ENCODE measurements at places on chromosomes 6 and 20. TPM values are rescaled to one million over a fixed set of nuclear protein-coding genes. Genes with fewer than 3 reads are reported as not detected.

LPIN3 gene
- total RNA-seq = 42.9 TPM

DNA sequence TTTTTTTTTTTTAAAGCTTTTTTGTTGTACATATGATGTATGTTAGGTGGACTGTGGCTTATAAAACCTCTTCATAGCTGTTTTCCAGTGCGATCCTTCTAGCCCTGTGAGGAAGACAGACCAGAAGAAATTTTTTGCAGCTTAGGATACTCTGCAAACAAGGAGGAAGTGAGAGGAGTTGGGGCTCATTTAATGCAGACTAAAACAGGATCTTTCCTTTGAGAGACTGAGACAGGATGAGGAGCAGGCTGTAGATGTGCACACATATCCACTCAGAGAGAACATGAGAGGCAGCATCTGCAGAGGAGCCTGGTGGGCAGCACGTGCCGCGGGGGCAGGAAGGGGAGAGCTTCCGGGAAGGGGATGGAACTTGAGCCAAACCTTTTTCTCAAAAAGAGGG, 45.7 kb downstream of the PPARD start:
- no peak for DNase-seq

DNA sequence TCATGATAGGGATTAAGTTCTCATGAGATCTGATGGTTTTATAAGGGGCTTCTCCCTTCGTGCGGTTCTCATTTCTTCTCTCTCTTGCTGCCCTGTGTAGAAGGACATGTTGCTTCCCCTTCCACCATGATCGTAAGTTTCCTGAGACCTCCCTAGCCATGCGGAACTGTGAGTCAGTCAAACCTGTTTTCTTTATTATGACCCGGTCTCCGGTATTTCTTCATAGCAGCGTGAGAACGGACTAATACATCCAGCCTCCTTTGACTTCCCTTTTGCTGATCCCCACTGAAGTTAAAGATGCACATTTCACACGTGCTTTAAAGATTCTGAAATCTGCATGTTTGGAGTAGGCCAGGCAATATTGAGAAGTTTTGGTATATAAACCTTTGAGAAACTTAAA, 543.1 kb downstream of the PRKN start:
- no peak for DNase-seq

- no peak for DNase-seq
Measured at GRCh38 chr20:40774252-40774651, 85.2 kb upstream of the MAFB start.

All from omental fat pad (tissue), 4 donors.